COR-L47 (cell line): ENCODE measurements at places on chromosomes 11 and 22.
A peak's percentile ranks its signal among the peaks of the same experiment; 100 is the strongest.

GRCh38 chr22:38298312-38299005 lies 18.8 kb downstream of the CSNK1E start:
- no peak for DNase-seq

DNA sequence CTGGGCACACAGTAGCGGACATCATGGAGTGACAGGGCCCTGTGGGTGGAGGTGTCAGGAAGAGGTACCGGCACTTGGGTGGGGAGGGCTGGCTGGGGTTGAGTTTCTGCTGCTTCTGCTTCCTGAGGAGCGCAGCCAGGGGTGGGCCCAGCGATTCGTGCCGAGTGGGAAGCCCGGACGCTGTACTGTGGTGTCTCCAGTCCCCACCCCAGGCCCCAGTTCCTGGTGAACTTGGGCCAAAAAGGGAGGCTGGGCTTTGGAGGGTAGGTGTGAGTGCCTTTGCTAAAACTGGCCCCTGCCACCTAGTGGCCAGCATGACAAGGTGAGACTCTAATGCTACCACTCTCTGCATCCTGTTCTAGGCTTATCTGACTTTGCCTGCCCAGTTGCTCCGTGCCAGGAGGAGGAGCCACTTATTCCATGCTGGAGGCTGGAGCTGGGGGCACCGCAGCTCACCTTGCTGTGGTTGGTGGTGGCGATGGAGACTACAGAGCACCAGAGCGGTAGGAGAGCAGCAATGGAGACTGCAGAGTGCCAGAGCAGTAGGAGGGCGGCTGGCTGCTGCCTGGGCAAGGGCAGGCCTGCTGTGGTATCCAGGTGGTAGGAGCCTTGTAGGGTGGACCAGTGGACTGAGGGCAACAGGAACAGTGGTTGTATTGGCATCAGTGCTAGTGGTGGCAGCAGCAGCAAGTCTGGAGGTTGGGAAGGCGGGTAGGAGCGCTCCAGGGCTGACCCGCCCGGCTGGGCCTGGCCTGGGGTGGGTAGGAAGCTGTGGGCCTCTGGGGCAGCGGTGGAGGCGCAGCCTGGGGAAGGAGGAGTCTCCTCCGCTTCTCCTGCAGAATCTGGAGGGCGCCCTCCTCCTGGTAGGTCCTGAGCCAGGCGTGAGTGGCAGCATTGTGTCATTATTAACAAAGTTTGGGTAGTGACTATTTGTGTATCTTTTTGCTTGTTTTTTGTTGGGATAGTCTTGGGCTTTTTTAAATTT lies 2.2 kb upstream of the RFPL2 start:
- peak; percentile 36 for DNase-seq

DNA sequence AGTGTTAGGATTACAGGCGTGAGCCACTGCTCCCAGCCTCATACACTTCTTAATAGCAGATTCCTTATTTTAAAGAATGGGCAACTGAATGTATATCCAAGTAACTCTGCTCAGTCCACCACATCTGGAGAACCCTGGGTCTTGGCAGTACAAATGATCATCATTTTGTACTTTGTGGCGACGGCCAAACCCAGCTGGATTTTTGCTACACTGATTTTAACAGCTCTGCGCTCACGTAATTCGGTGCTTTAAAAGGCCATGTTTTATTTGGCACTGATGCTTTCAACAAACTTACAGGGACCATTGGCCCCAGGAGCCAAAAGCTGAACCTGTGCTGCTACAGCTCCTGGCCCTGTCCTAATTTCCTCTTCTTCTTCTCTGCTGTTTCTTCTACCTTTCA lies 60.8 kb upstream of the PDE3B start:
- no peak for DNase-seq

GRCh38 chr11:105226091-105226490 lies 86.5 kb upstream of the CARD18 start:
- no peak for DNase-seq

- no peak for DNase-seq
Measured at GRCh38 chr22:17239156-17239701, 20.0 kb upstream of the ADA2 start.

GRCh38 chr22:45166932-45167331 lies 3.2 kb downstream of the NUP50 start:
- DNase-seq, result no peak

DNA sequence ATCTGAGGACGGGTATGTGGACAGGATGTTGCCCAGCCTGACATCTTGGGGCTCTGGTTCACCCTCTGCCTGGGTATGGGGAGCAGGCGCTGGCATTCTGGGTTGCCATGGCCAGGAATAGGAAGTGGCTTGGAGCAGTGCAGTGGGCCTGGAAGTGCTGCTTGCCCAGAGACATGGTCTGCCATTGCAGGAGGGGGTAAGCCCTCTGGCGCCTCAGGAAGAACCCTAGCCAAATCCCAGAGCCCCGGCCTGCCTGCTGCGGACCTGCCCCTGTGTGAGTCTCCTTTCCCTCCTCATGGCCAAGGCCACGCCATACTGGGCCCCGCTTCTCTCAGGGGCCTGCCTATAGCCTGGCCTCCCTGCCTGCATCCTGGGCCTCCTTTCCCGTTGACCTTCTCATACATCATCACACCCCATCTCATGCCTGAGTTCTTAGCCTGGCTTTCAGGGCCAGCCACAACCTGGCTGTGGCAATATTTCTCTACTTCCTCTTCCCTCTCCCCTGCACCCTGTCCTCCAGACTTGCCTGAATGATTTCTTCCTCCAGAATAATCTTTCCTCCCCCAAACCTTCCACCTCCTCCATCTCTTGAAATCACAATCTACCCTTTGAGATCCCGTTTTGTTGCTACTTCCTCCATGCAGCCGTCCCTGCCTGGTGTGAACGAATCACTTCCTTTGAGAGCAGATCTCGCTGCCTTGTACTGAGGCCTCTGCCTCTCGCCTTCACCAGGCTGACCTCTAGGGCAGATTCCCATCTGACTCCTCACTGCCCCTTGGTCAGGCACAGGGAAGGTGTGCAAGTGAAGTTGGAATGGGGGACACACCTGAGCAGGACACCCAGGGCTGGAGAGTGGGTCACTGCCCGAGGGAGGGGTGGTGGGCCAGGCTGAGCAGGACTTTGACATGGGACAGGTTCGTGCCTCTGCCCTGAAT lies 5.2 kb downstream of the CAPN5 start:
- no peak for DNase-seq

DNA sequence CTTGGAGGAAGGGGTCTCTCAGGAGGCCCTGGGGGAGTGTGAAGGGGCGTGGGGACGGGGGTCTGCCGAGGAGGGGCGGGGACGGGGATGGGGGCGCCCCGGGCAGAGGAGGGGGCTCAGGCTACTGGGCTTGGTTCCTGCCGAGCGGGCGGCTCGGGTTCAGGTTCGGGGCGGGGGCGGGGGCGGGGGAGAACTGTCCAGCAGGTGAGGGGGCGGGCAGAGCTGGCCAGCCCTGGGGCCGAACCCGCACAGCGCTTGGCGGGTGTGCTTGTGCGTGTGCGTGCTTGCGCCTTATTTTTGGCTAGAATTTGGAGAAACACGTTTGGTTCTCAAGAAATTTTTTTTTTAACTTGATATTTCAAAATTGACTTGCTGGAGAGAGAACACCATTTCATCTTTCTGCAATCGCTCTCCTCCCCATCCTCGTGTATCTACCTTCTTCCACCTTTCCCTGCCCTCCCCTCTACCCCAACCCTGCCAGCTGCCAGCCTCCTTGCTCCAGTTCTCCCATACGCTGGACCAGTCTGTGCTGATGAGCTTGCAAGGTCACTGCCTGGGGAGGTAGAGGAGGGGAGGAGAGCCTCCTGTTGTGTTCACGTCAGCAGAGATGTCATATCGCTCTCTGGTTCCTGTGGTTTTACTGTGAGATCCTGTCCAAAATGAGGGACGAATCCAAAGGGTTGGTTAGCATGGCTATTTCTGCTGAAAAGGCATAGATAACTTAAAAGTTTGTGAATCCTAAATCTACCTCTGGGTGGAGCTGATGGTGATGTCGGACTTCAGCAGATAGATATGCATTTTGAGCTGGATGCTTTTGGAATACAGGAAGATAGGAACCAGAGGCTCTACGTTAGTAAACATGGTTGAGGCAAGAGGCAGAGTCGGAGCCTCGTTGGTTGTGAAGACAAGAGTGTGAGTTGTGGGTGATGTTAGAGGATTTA lies 668 bp downstream of the MADD start:
- no peak for DNase-seq

DNA sequence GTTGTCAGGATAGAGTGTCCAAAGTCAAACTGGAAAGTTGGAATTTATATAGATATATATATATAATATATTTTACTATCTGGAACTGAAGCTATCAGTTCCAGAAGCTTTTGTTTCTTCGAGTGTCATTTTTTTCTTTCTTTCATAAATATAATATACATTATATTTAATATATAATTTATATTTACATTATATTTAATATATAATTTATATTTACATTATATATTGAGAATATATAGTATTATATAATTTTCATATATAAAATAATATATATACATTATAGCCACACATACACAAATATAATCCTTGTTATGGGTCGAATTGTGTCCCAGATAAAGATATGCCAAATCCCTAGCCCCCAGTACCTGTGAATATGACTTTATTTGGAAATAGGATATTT lies 842.3 kb upstream of the LRRC4C start:
- no peak for DNase-seq
